Sciatic nerve (tissue), 2 donors: ENCODE measurements at places on chromosomes 4 and X. TPM values are rescaled to one million over a fixed set of nuclear protein-coding genes. Genes with fewer than 3 reads are reported as not detected.
A peak's percentile ranks its signal among the peaks of the same experiment; 100 is the strongest.

The PROM1 gene
- 0.40 TPM for total RNA-seq

The GAB3 gene
- total RNA-seq: 7.6 TPM

The FMR1 gene
- total RNA-seq: 57.9 TPM

The DDX53 gene
- total RNA-seq: not detected

The BMX gene
- total RNA-seq: 4.2 TPM

The SLC25A14 gene
- total RNA-seq: 12.8 TPM

GRCh38 chr4:25174674-25175073, 14.4 kb upstream of the SEPSECS start:
- no peak for DNase-seq

DNA sequence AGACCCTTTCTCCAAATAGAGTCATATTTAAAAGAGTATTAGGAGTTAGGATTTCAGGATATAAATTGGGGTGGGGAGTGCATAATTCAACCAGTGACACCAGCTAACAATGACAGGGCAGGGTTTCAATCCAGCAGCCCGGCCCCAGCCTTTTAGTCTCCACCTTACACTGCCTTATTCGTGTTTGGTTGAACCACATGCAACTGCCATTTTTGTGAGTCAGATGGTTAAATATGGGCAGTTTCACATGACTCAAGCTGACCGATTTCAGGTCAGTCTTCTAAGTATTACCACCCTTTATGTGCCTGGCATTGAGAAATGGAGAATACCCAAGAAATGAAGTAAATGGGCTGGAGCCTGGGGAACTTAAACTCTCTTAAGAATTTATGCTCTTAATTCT, 102.8 kb downstream of the STOX2 start:
- no peak for DNase-seq

DNA sequence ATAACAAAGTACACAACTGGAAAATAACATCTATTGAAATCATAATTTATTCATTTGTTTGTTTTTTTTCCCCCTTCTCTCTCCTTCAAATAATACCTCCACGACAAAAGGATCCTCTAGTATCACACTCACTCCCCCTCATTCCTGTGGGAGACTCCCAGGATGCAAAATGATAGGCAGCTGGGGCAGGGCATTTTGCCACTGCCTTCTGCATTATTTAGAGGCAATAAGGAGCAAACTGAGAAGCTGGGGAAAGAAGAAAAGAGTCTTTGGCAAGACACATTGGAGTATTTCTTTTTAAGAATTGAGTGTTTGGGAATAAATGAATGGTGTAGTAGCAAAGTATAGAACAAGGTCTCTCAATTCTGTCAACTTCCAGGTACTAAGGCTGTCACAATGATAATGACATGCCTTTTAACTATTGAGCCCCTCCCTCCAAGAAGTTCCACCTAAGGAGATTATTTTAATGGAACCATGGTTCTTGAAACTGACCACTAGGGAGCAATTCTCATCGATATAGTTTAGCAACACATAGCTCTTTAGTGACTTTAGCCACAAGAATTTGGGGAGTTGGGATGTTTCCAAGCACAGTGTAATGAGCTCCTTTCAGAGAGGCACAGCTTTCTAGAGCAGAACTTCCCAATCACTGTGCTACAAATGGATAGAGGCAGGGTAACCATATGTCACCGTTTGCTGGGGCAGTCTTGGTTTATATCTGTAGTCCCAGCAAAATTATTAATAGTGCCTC, 303.3 kb downstream of the FRMPD4 start:
- DNase-seq: no peak

DNA sequence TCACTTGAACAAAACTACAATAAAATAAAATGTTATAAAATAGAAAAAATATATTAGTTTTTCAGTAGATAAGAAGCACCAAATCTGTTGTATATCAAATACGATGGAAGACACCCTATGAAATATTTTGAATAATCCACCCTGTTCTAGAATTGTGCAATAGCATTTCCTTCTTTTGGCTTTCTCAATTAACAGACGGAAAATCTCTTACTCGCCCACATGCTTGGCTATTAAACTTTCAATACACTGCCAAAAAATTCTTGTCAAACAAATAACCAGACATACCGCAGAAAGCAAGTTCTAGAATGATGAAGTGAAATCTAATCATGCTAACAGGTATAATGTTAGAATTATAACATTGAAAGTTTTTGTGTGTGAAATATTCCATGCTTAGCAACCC, 671.6 kb upstream of the SLIT2 start:
- DNase-seq: no peak

GRCh38 chr4:8779490-8779932, 92.1 kb downstream of the HMX1 start:
- DNase-seq: no peak

DNA sequence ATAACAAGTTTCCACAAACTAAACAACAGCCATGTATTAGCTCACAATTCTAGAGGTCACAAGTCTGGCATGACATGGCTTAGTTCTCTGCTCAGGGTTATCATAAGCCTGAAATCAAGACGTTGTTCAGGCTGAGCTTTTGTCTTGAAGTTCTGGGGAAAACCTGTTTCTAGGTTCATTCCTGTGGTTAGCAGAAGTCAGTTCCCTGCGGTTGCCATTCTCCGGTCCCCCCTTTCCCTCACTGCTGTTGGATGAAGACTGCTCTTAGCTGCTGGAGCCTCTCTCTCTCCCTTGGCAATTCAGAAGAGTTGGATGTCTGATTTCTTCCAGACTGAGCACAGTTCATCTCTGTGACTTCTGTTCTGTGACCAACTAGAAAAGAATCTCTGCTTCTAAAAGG, 962.6 kb downstream of the PCDH7 start:
- no peak for DNase-seq

- no peak for DNase-seq
These were observed 5.3 kb upstream of the COMMD8 start for GRCh38 chr4:47468706-47469365.

- DNase-seq: no peak
These were observed 102.6 kb downstream of the PHEX start for GRCh38 chrX:22134681-22135080.

GRCh38 chrX:113759422-113759821, 824.5 kb upstream of the HTR2C start:
- DNase-seq: no peak

DNA sequence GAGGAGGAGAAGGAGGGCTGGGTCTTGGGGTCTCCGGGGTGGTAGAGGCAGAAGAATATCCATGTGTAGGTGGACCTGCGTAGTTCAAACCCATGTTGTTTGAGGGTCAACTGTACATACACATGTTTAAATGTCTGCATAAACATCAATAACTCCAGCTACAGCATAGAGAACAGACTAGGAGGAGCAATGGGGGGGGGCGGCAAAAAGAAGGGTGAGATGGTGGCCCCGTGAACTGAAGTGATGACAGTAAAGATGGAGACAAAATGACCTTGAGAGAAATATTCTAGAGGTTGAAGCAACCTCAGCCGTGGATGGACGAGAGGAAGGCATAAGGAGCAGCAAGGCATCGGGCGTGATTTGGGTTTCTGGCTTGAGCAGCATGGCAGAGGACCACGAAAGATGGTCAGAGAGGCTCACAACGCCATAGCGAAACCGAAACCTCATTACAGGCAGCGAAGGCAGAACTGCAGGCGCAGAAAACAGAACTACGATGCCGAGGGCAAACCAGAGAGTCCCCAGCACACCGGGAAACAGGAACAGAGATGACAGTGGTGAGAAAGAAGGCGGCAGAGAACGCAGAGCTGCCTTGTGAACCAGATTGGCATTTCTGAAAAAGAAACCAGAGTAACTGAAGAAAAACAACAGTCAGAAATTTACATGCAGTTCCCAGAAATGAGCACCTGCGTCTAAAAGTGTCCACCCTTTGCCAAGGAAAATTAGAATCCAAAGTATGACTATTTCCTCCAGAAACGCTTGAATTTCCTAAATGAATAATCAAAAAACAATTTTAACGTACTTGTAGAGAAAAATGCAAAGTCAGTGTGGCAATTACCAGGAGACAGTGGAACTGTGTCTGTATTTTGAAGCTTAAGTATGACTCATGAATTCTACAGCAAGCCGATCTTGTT, 50.3 kb upstream of the ENPP6 start:
- no peak for DNase-seq

DNA sequence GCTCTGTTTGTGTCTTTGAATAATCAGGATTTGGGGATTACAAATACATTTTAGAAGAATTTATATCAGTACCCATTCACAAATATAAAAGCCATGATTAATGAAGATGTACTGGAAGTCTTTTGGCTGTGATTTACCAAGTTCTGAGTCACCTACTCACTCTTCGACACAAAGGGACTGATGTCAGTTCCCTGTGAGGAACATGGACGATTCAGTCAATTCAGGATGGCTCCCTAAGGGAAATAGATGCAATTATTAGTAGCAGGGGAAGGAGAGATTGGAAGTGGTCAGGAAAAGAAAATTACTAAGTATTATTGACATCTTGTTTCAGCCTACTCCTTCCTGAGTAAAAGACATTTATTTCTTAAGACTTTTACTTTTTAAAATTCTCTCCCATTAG, 550.7 kb upstream of the SLIT2 start:
- DNase-seq: no peak

GRCh38 chrX:94051926-94052325, 377.9 kb downstream of the FAM133A start:
- DNase-seq: no peak

DNA sequence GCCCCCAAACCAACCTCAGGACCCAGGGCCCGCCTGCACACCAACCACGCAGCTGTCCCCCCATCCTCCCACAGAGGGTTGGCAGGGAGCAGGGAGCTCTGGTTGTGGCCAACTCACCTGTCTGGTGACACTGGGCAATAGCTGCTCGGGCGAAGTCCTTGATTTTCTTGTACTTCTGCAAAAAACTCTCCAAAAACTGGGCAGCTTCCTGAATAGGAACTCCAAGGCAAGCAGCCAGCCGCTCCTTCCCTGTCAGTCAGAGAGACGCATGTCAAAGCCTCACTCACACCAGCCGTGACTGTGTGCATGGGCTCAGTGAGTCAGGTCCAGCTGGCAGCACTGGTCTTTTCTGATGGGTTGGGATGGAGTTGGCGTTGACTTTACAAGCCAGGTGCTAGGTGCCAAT, 26.4 kb downstream of the NAT8L start:
- DNase-seq: peak; percentile 41

GRCh38 chr4:148827781-148828180, 385.6 kb upstream of the NR3C2 start:
- DNase-seq: no peak
